COR-L47 (cell line): ENCODE measurements at places on chromosomes 2 and 18.

DNA sequence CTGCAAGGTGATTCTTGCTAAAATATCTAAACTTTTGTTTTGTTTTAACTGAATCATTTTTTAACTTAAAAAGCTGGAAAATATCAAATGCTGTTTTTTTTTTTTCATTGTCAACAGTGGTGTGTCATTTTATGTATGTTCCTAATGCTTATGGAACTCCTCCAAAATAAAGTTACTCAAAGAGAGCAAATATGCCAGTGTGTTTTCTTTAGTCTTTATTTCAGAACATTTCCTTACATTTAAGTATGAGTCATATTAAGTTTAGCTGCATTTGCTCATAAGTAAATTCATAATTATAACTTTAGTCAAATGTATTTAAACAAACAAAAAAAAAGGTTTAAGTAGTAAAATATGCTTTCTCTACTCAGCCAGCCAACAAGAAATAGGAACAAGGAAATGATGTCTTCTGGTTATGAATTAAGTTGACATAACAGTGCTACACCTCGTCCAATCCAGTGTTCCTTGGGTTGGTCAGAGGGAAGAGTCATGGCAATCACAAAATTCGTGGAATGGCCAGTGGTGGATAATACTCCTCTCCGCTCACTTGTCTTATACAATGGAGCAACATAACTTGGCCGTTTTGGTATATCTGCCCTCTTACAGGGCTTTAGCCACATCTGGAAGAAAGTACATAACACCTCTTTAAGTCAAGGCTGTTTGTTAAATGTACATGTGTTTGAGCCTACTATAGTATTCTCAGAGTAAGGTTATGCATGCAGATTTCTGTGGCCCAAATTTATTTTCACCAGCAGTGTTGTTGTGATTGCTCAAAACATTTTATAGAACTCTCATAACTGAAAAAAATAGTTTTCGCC is 80.7 kb downstream of the SLC39A10 start:
- no peak for DNase-seq

DNA sequence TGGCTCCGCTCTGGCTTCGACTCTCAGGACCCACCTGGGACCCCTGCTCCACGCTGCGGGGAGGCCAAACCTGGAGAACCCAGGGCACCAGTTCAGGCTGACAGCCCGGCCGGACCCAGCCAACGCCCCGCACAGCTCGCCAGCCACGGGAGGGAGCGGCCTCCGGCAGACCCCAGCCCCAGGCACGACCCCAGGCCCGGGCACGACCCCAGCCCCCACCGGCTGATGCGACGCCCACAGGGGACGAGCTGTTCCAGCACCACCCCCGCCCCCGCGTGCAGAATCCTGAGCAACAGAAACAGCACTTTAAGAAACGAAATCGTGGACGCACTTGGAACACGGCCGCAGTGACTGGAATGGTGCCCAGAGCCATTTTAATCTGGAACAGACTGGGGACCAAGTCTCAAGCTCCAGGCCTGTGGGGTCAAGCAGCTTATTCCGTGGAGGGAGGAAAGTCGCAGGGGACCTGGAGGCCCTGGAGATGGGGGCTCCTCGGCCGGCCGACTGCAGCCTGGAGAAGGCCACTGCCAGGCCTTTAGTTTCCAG is 74.2 kb downstream of the MBP start:
- DNase-seq = no peak

- no peak for DNase-seq
Measured at GRCh38 chr2:240024766-240025165, 376 bp downstream of the NDUFA10 start.

GRCh38 chr18:67133669-67134068 is 382.9 kb downstream of the DSEL start:
- DNase-seq = peak; percentile 86

- no peak for DNase-seq
Measured at GRCh38 chr18:8153887-8154583, 455.2 kb upstream of the RAB12 start.

- DNase-seq = no peak
Measured at GRCh38 chr18:70973626-70974025, 684.8 kb downstream of the SOCS6 start.

- DNase-seq = peak; percentile 12
Measured at GRCh38 chr2:15561574-15562344, 625 bp upstream of the NBAS start.

- DNase-seq = no peak
Measured at GRCh38 chr18:78207942-78208341, 771.7 kb upstream of the SALL3 start.

- no peak for DNase-seq
Measured at GRCh38 chr2:23660237-23660636, 266.7 kb downstream of the ATAD2B start.

- no peak for DNase-seq
Measured at GRCh38 chr18:22791310-22791610, 141.9 kb upstream of the RBBP8 start.

DNA sequence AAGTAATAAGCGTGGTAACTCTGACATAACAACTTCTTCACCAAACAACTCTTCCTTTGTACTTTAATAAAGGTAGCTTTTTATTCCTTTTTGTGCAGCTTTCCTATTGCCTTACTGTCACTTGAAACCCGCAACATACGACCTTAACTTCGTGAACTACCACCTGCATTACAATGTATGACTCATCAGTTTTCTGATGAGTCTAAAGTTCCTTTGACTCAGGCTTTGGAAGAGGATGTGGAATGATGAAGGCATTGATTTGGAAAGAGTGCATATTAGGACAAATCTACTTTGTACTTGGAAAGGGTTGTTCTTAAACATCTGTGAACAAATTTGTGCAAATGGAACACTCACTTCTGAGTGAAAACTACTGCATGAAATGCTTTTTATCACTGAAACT is 1012.1 kb downstream of the TMEM182 start:
- no peak for DNase-seq

DNA sequence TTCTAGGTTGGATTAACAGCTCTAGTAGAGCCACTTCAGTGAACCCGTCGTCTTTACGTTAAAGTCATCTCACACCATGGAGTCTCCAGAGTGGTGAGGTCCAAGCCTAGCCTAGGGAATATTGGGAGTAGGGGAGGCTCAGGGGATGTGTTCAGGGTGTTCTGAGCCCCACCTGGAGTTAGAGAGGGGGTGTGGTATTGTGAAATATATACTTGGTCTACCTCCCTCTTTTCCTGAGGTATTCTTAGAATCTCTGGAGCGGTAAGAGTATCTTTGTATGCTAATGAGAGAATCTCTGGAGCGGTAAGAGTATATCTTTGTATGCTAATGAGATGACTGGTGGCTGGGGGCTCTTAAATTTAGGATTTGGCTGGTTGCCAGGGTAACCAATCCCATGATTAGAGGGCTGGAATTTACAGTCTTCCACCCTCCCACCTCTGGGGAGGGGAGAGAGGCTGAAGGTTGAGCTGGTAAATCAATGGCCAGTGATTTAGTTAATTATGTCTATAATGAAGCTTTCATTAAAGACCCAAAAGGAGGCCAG is 69.5 kb downstream of the INPP4A start:
- no peak for DNase-seq

DNA sequence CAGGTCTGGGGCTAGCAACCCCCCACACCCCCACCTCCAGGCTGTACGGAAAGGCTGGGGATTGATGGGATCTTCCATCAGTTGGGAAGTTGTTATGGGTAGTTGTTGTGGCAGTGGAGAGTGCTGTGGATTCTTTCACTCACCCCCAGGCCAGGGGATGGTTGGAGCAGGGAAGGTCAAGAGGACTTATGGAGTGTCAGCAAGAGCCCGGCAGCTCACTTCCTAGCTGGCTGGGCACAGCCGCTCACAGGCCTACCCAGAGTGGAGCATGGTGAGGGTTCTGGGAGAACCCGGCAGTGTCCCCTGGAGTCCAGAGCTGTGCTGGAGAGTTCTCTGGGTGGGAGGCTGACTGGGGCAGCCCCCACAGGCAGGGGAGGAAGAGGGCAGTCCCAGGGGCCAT is 122.2 kb downstream of the MSH2 start:
- DNase-seq = no peak

DNA sequence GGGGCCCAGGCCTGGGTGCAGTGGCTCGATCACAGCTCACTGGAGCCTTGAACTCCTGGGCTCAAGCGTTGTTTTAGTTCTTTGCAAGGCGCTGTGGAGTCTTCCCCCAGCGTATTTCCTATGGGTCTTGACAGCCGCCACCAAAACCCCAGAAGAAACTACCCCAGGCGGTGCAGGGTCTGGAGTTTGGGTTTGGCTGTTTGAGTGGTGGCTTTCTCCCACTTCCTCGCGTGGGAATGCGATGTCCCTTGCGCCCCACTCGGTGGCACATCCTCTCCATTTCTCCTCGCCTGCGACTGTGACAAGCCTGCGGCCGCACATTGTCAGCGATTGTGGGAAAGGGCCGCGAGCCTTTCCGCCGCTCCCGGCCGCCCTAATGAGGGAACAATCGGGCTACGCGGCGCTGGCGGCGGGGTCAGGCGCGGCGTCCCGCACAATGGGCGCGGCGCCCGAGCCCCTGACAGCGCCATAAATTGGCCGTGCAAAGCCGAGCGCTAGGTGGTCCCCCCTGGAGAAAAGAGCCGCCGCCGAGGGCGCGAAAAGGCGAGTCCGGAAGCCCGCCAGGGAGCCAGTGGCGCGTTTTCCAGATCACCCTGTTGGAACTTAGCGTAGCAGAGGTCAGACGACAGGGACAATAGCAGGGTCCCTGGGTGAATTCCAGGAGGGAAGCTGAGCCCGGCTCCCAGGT is 194.9 kb upstream of the POU3F3 start:
- DNase-seq = no peak

GRCh38 chr18:55515941-55516710 is 71.9 kb downstream of the TCF4 start:
- no peak for DNase-seq

DNA sequence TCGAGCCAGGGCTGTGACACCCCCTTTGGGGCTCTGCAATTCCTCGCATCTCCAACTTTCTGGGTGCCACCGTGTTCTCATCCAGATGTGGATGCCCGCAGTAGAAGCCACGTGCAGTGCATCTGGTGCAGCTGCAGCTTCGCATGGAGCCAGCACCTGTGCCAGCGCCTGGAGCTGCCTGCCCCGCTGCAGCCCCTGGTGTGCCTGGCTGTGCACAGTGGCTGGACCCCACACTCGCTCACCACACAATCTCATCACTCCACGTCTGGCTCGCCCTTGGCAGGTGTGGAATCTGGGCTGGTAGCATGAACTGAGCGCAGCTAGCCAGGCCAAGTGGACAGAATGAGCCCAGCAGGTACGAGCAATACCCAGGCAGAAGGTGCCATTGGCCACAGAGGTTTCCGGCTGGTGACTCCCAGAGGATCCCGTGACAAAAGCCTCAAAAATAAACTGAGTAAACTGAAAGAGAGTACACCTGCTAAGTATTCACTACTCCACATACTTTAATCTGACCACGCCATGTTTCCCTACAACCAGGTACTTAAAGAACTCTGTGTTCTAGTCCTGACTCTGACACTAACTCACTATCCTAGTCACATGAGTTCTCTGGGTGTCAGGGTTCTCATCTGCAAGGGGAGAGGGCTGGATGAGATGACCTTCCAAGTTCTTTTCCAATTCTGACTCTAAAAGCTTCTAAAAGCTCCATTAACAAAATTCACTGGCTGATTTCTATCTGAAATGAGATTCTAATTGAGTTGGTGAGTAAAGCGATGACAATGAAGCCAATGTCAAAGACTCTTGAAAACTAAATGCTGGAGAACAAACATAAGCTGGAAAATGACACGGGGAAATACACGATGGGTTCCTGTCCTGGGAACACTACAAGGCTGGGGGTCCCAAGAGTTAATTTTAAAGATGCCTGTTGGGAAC is 37.1 kb downstream of the RNF152 start:
- no peak for DNase-seq

GRCh38 chr18:79662034-79662433 is 17.6 kb upstream of the CTDP1 start:
- DNase-seq = no peak

DNA sequence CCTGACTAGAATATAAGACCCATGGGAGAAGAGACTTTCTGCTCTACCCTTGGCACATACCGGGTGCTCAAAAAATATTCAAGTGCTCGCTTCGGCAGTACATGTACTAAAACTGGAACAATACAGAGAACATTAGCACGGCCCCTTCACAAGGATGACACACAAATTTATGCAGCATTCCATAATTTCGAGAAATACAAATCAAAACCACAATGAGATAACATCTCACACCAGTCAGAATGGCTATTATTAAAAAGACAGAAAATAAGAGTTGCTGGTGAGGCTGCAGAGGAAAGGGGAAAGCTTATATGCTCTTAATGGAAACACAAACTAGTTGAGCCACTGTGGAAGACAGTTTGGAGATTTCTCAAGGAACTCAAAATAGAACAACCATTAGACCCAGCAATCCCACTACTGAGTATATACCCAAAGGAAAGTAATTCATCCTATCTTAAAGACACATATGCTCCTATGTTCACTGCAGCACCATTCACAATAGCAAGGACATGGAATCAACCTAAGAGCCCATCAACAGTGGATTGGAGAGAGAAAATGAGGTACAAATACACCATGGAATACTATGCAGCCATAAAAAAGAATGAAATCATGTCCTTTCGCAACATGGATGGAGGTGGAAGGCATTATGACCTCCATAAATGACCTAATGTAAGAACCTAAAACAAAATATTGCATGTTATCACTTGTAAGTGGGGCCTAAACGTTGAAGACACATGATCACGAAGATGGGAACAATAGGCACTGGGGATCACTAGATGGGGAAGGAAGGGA is 71.6 kb upstream of the CYP1B1 start:
- DNase-seq = no peak

- no peak for DNase-seq
Measured at GRCh38 chr2:152292991-152293390, 42.0 kb upstream of the FMNL2 start.
